Coronary artery (tissue), 2 donors: ENCODE measurements at places on chromosomes 4 and X.

- no peak for DNase-seq
These were observed 1.4 kb downstream of the TCEAL2 start for GRCh38 chrX:102126863-102127262.

DNA sequence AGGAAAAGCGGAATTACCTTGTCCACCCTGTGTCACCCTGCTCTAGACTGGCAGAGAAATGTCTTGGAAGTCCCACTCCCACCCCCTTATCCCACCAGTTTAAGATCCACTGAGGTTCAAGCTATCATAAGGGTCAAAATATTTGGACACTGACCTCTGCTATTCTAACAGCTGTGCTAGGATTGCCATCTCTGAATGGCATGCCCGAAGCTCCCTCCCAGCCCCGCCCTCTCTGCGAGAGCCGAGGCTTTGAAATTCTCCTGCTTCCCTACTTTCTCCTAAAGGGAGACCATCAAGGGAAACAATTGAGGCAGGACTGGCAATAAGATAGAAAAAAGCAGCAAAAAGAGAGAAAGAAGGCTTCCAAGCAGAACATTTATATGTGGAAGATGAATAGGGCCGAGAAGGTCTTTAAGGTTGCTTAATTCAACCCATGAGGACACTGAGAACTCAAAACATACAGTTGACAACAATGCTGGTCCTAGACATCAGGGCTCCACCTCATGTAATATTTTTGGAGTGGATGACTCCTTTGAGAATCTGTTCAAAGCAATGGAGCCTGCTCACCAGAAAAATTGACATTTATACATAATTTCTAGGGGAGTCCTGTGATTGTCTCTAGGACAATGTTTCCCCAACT lies 338.7 kb upstream of the F9 start:
- no peak for DNase-seq

GRCh38 chr4:173917255-173917960 lies 366.1 kb downstream of the FBXO8 start:
- no peak for DNase-seq

- DNase-seq, result no peak
These were observed 596.7 kb downstream of the FAT4 start for GRCh38 chr4:125911481-125911880.

- DNase-seq, result no peak
These were observed 24.1 kb downstream of the ANK2 start for GRCh38 chr4:113073451-113074005.

GRCh38 chr4:140617499-140618248 lies 48.9 kb upstream of the UCP1 start:
- no peak for DNase-seq

DNA sequence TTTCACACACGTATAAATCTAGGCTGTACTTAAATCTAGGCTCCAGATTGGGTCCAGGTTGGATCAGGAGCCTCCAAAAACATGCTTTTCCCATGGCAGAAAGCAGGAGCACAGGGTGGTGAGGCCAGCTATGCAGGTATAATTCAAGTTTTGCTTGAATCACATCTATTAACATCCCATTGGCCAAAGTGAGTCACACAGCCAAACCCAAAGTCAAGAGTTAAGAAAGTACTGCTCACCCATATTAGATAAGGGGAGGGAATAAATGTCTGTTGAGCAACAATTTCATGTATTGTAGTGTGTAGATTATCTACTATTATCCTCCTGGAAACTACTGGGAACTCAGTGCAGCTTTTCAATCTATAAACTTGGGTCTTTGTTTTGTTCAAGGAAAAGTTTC lies 12.8 kb downstream of the SUPT20HL2 start:
- no peak for DNase-seq

GRCh38 chr4:169940460-169940859 lies 85.7 kb downstream of the MFAP3L start:
- no peak for DNase-seq

DNA sequence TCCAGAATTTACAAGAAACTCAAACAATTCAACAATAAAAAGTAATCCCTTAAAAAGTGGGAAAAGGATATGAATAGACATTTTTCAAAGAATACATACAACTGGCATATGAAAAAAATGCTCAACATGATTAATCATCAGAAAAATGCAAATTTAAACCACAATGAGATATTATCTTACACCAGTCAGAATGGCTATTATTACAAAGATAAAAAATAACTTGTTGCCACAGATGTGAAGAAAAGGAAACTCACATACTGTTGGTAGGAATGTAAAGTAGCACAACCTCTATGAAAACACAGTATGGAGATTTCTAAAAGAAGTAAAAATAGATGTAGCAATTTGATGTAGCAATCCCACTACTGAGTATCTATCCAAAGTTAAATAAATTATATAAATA lies 65.1 kb upstream of the DIAPH2 start:
- no peak for DNase-seq

- DNase-seq, result no peak
These were observed 14.5 kb downstream of the SOD3 start for GRCh38 chr4:24809815-24810405.

- no peak for DNase-seq
These were observed 377.8 kb upstream of the PRKX start for GRCh38 chrX:4091046-4091760.

GRCh38 chr4:122479935-122480416 lies 23.5 kb upstream of the IL2 start:
- no peak for DNase-seq

DNA sequence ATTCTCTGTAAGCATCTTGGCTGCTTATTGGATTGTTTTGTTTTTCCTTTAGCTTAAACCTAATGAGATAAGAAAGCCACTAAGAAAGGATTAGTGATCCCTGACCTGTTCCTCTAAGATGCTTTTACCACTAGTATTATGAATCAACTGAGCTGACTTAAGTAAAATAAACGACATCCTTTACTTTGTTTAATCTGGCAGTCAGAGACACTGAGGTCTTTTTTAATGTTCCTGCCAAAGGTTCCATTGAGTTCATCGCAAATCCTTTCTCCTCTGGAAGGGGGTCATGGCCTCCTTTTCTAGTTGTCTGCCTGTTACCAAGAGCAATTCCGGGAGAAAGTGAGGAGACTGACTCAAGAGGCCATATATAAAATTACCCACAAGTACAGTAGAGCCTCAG lies 1038.3 kb upstream of the SLIT2 start:
- DNase-seq, result no peak

GRCh38 chr4:80897537-80898303 lies 132.8 kb upstream of the BMP3 start:
- no peak for DNase-seq

DNA sequence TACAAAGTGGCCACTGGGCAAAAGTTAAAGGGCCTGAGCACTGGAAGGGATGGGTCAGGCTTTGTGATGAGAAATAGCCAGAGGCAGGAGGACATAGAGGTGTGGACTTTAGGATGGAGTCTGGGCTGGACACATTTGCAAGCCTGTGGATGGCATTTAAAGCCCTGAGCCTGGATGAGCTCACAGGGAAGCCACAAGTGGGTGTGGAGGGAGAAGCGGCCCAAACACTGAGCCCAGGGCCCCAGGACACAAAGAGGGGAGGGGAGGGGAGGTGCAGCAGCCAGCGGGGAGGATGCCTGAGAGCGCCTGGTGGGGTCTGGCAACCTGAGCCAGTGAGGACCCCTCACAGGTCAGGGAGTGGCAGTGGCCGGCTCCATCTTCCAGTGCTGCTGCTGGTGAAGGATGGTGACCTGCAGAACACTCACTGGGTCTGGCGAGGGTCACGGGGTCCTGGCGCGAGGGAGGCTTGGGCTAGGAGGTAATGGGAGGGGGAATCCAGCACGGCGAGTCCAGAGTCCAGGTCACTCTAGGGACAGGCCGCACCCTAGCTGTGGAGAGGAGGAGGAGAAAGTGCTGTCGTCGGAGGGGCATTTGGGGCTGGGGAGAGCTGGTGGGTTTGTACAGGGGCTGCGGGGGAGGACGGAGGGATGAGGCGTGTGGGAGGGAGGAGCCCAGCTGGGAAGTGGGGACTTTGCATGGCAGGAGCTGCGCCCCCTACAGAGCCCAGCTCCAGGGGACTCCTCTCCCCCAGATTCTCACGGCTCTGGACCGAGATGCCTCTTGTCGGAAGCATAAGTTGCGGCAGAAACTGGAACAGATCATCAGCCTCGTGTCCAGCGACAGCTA lies 7.0 kb downstream of the LAGE3 start:
- DNase-seq, result no peak

- no peak for DNase-seq
These were observed 24.5 kb upstream of the SPP1 start for GRCh38 chr4:87950936-87951511.

DNA sequence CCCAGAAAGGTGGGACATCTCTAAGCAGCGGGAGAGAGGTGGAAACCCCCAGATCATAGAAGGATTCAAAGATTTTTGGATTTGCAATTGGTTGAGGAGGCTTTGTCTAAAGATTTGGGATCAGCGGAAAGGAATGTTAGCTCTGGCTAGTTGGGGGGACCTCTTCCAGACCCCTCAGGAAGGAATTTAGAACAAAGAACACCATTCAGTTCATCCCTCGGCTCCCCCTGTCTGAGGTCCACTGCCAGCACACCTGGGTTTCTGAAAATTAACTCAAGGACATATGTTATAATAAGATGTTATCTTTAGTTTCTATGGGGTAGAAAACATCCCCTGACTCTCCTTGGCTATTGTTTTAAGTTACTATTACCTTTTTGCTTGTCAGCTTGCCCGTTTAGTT lies 163.6 kb downstream of the CEP135 start:
- no peak for DNase-seq

DNA sequence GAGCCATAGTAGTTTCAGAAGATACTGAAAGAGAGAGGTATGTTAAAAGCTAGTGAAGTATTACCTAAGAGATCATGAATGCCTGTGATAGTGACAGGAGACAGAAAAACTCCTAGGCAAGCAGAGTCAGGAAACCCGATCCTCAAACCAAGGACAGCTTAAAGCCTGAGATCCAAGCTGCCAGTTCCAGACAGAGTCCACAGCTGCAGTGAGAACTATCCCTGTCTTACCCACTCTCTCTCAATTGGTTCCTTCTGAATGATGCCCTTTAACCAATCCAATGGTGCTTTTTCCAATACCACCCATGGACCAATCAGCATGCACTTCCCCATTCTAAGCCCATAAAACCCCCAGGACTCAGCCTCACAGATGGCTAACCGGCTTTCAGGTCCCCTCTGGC lies 90.4 kb upstream of the PCDH10 start:
- DNase-seq, result no peak

- no peak for DNase-seq
These were observed at the start of gene CC2D2A for GRCh38 chr4:15469402-15470127. TSS of gene CC2D2A (plus strand) at chr4:15469882. CDS start at chr4:15475933, 6,051 bp downstream.
